ENCODE measurements at places on chromosomes 16 and 17.

GRCh38 chr17:34011599-34011998, 243.5 kb upstream of the CCL2 start:
- DNase-seq: no peak

DNA sequence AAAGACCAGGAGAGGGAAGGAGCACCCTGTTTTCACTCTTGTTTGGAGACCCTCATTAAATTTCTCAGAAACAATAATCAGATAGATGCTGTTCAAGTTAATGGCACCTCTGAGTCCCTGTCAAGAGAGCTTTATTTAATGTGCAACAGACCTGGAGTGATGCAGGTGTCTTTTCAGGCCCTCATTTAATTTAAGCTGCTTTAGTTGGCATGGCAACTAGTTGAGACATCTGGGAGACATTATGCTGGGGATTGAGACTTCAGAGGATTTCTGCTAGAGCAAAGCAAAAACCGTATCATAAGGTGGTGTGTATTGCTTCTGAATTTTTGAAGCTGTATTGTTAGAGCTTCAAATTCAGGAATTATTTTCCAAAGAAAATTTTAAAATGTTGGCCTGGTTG, 108.5 kb downstream of the NLK start:
- DNase-seq: no peak

GRCh38 chr16:24577167-24577566, 37.8 kb downstream of the RBBP6 start:
- DNase-seq: no peak

- DNase-seq: no peak
Measured at GRCh38 chr16:75229172-75230031, 10.6 kb downstream of the CTRB1 start.
